Hippocampal formation (tissue), 2 donors: ENCODE measurements at places on chromosomes 5 and 9.
A peak's percentile ranks its signal among the peaks of the same experiment; 100 is the strongest.

GRCh38 chr5:166287866-166288265 lies 2003.6 kb upstream of the WWC1 start:
- DNase-seq: no peak

DNA sequence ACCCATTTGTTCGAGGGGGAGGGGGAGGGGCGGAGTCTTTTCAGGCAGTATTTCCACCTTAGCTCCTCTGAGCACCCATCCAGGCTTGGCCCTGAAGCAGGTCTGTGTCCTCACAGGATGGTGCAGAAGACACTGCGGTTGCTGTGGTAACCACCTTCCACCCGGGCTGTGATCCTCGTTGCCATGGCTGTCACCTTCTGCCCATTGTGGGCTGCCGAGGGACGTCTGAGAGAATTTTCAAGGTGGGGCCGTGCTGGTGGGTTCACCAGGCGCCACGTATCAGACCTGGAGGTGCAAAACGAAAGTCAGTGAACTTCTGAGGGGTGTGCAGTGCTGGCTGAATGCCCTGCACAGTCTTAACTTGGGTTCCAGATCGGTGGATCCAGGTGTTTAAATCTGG lies 26.7 kb downstream of the POLR1E start:
- DNase-seq: no peak

GRCh38 chr9:81313877-81314276 lies 375.5 kb downstream of the TLE1 start:
- no peak for DNase-seq

GRCh38 chr9:19049917-19050636 lies 850 bp downstream of the RRAGA start:
- DNase-seq: no peak

DNA sequence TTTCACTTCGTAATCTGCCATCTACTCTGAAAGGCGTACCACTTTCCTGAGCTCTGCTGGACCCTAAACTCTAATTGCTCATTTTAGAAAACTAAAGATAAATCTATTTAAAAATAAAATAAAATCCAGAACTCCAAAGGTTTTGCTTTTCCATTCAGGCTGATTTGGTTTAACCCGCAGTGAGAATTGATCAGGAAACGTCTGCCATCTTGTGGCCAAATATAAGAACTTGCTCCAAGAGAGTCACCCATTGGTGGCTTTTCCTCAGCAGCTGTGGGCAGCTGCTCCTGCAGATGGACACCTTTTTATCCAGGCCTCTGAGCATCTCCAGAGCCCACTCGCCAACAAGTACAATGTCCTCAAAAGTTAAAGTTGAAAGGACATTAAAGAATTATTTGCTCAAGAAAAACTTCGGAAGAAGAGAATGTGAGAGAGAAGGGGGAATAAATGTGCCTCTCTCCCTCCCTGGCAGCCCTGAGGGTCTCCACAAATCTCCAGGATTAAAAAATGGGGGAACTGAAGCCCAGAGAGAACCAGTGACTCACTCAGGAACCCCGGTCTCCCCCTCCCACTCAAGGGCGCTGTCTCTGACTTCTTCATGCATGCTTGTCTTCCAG lies 4.1 kb downstream of the SAXO1 start:
- DNase-seq: peak; percentile 70

- no peak for DNase-seq
Observed at GRCh38 chr9:111316796-111317195, 13.2 kb downstream of the OR2K2 start.

DNA sequence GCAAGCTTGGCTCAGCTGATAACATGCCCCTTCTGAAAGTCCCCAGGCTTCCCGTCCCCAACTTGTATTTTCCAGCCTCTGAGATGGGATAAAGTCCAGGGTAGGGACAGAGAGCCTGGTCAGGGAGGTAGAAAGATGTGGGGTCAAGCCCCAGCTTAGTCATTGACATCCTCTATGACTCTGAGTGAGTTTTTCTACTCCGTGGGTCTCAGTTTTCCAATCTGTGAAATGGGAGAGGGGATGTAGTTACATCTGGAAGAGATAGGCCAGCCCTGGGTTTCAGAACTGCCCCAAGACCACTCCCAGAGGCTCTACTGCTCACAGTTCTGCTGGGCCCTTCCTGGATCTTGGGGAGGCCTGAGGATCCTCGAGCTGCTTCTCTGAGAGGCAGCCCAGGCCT lies 3.1 kb downstream of the GPRIN1 start:
- DNase-seq: no peak

GRCh38 chr9:136865041-136865767 lies 904 bp downstream of the EDF1 start:
- DNase-seq: no peak

GRCh38 chr5:88736494-88736893 lies 146.5 kb downstream of the MEF2C start:
- no peak for DNase-seq

GRCh38 chr5:82719368-82719767 lies 357.8 kb downstream of the TMEM167A start:
- DNase-seq: no peak

GRCh38 chr9:71766663-71767062 lies 1.6 kb downstream of the CEMIP2 start:
- DNase-seq: no peak

GRCh38 chr5:6829150-6829784 lies 116.0 kb downstream of the TENT4A start:
- DNase-seq: no peak

DNA sequence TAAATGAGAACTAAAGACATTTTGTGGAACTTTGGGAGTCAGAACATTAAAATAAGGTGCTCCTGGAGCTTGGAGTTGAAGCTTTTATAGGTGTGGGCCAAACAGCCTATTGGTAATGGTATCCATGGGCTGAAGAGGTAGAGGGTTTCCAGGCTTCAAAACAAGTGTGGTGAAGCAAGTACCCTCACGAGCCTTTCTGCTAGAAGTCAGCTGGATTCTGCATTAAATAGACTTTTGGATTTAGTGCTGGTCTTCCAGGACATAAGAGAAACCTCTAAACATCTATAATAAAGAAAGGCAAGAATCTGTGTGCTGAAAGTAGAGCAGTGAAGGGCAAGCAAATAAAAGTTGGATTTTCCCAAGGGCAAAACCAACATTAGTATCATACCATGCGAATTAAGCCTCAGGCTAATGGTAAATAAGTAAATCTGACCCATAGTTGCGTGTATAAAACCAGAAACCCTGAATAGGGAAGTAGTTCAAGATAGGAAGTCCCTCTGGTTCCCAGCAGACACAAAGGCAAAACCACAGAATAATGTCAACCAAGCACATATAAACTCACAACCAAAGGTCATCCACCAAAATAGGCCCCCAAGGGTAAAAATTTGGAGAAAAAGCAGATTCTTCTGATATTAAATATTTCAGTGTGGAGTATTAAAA lies 306.3 kb downstream of the TLE4 start:
- DNase-seq: peak; percentile 24

DNA sequence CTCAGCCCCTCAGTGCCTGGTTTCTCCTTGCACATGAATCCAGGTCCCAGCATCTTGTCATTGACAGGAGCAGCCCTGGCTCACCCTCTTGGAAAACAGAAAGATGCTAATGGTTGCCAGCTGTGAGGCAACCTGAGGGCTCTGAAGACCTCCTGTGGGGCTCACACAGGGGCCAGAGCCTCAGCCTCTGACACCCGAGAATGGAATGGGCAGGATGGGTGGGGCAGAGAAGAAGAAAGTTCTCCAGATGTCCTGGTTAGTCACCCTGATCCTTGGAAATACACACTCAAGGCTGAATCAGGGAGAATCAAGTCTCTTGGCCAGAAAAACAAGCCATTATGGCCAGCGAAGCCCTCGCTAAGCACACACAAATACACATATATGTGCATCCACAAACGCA lies 32.3 kb upstream of the SPATA31E1 start:
- no peak for DNase-seq
